LoVo (cell line): ENCODE measurements at places on chromosomes 5 and 9.

DNA sequence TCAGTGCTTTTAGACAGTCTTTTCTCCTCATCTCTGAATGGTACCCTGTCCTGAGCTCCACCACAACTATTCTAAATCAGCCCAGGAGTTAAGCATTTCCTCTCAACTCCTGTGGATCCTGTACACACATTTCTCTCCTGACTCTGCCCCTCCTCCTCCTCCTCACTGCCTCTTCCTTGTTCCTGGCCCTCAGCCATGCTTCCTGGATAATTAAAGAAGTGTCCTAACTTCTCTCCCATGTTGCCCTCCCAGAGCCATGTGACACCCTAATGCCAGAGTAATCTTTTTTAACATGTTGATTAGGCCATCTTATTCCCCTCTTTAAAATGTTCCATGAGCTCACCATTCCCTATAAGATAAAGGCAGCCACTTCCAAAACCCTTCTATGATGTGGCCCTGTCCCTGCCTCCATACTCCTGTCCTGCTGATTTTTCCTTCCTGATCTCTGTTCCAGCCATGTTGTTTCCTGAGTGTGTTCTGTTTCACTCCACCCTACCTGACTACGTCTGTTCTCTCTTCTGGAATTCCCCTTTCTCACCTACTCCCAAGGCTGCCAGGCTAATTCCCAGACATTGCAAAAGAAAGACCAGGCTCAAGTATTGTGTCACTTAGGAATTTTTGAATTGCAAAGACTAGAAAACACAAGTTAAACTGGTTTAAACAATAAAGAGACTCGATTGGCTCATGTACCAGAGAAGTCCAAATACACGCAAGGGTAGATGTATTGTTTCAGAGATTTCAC is 295.2 kb downstream of the MAST4 start:
- DNase-seq: no peak

DNA sequence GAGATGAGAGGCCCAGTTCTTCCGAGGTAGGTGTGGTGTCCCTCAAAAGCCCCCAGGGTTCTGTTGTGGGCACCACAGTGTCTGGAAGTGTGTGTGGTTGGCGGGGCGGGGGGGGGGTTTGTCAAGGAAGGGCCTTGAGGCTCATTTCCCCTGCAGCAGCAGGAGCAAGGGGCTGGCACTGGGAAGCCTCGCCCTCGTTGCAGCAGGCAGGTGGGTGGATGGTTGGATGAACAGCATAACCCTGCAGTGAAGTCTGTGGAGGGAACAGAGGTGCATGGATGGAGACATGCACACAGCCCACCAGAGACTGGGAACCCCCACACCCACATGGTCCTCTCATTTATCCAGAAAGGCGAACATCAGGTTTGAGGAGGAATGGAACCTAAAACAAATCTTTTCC is 2.0 kb upstream of the SPATA31E1 start:
- no peak for DNase-seq

DNA sequence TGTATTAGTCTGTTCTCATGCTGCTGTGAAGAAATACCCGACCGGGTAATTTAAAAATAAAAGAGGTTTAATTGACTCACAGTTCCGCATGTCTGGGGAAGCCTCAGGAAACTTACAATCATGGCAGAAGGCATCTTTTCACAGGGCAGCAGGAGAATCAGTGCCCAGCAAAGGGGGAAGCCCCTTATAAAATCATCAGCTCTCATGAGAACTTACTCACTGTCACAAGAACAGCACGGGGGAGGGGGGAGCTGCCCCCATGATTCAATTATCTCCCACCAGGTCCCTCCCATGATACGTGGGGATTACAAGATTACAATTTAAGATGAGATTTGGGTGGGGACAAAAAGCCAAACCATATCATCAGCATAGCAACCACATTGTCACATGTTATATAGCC is 102.5 kb downstream of the GPBP1 start:
- no peak for DNase-seq

DNA sequence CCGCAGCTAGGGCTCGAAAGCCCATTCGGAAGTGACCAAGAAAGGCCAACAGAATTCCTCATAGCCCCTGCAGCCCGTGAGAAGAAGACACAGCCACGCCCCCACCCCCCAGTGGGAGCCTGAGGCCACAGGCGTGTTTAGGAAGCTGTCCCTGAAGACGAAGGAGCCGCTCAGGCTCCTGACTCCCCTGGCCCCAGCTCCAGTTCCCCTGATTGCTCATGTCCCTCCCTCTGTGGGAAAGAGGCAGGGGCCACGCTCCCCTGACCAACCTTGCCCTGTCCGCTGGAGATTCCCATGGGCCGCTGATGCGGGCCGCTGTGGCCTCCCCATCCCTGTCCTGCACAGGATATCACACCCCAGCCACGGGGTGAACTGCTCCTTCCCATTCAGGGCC is 13.6 kb downstream of the ROPN1L start:
- no peak for DNase-seq

GRCh38 chr9:97905228-97905627 is 17.1 kb downstream of the TRMO start:
- DNase-seq: no peak
